Prostate gland (tissue), 2 donors: ENCODE measurements at places on chromosomes 13 and 19. TPM values are rescaled to one million over a fixed set of nuclear protein-coding genes. Genes with fewer than 3 reads are reported as not detected.

DNA sequence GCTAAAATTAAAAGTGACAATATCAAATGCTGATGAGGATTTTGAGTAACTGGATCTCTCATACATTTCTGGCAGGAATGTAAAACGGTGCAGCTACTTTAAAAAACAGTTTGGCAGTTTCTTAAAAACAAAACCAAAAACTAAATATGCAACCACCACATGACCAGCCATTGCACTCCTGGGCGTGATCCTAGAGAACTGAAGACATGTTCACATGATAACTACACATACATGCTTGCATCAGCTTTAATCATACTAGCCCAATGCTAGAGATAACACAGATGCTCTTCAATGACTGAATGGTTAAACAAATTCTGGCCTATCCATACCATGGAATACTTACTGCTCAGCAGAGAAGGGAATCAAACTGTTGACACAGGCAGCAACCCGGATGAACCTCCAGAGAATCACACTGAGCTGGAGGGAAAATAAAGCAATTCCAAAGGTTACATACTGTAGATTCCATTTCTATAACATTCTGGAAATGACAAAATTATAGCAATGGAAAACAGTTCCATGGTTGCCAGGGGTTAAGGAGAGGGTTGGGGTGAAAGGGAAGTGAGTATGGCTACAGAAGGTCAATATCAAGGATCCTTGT is 25.5 kb upstream of the NAXD start:
- no peak overlapping the region for H3K27ac ChIP-seq
- no peaks in the 10 kb centered on the region for H3K36me3 ChIP-seq
- H3K4me3 ChIP-seq = no peak overlapping the region
- H3K4me1 ChIP-seq = no peaks in the 10 kb centered on the region
- no peak for DNase-seq
- H3K27me3 ChIP-seq = no peaks in the 10 kb centered on the region

GRCh38 chr13:95295026-95295425 is 6.2 kb downstream of the ABCC4 start:
- no peak for DNase-seq
- H3K27ac ChIP-seq = no peak overlapping the region
- no peaks in the 10 kb centered on the region for H3K36me3 ChIP-seq
- H3K4me1 ChIP-seq = no peaks in the 10 kb centered on the region

DNA sequence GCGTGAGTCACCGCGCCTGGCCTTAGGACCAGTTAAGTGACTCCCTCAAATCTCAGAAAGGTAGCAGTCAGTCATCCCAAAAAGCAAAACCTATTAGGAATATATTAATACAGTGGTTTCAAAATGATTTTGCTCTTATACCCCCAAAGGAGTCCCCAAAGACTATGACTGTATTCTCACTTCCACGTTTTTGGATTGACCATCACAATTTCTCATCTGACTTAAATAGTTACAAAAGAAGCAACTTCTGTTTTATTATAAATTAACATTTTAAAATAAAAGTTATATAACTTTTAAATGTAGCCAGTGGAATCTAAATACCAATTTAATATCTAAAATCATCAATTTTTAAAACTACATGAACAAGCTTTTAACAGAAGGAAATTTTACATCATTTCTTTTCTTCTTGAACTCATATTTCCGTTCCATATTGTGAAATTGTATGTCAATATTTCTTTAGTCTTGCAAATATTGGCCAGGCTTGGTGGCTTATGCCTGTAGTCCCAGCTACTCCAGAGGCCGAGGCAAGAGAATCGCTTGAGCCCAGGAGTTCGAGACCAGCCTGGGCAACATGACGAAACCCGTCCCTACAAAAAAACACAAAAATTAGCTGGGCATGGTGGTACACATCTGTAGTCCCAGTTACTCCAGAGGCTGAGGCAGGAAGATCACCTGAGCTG is 1.5 kb upstream of the SPART start:
- H3K4me1 ChIP-seq = no peaks in the 10 kb centered on the region
- H3K4me3 ChIP-seq = no peak overlapping the region
- no peak overlapping the region for H3K27ac ChIP-seq

GRCh38 chr19:30268601-30269000 is 103.6 kb upstream of the ZNF536 start:
- H3K27ac ChIP-seq = no peak overlapping the region
- peaks cover 3% of the 10 kb centered on the region for H3K27me3 ChIP-seq
- no peaks in the 10 kb centered on the region for H3K4me1 ChIP-seq
- no peaks in the 10 kb centered on the region for H3K36me3 ChIP-seq
- H3K4me3 ChIP-seq = no peak overlapping the region

GRCh38 chr13:44629465-44630183 is 53.5 kb upstream of the TSC22D1 start:
- no peak overlapping the region for H3K27ac ChIP-seq
- DNase-seq = no peak
- H3K4me1 ChIP-seq = no peaks in the 10 kb centered on the region

- H3K4me1 ChIP-seq = peaks cover 15% of the 10 kb centered on the region
- no peaks in the 10 kb centered on the region for H3K36me3 ChIP-seq
- H3K27ac ChIP-seq = no peak overlapping the region
- no peaks in the 10 kb centered on the region for H3K27me3 ChIP-seq
- no peak overlapping the region for H3K4me3 ChIP-seq
- no peak for DNase-seq
These were observed 2.3 kb upstream of the MAP2K7 start for GRCh38 chr19:7901337-7901736.

DNA sequence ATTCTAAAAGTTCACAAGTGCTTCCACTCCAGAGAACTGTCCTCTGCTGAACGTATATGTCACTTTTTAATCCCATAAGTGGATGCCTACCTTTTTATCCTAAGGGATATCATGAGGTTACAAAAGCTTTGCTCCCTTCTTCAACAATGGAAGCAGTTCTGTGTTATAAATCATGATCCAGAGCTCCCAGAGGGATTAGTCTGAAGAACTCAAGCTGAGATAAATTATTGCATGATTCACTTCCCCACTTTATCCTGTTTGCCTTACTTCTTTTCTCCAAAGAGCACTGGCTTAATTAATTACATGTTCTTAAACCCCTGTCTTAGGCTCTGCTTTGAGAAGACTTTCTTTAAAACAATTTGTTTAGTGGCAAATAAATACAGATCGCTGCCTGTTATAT is 246.7 kb downstream of the PCDH17 start:
- H3K4me1 ChIP-seq = no peaks in the 10 kb centered on the region
- no peaks in the 10 kb centered on the region for H3K36me3 ChIP-seq
- H3K27me3 ChIP-seq = no peaks in the 10 kb centered on the region
- H3K4me3 ChIP-seq = no peak overlapping the region
- no peak overlapping the region for H3K27ac ChIP-seq

CUL4A gene
- total RNA-seq = 185 TPM

ZSCAN1 gene
- total RNA-seq = 5.2 TPM

PLD3 gene
- total RNA-seq = 639 TPM

HSH2D gene
- total RNA-seq = 13.5 TPM
